ENCODE measurements at places on chromosomes 7 and 10.

- DNase-seq: no peak
Observed at GRCh38 chr7:93165447-93165846, 17.3 kb upstream of the SAMD9L start.

DNA sequence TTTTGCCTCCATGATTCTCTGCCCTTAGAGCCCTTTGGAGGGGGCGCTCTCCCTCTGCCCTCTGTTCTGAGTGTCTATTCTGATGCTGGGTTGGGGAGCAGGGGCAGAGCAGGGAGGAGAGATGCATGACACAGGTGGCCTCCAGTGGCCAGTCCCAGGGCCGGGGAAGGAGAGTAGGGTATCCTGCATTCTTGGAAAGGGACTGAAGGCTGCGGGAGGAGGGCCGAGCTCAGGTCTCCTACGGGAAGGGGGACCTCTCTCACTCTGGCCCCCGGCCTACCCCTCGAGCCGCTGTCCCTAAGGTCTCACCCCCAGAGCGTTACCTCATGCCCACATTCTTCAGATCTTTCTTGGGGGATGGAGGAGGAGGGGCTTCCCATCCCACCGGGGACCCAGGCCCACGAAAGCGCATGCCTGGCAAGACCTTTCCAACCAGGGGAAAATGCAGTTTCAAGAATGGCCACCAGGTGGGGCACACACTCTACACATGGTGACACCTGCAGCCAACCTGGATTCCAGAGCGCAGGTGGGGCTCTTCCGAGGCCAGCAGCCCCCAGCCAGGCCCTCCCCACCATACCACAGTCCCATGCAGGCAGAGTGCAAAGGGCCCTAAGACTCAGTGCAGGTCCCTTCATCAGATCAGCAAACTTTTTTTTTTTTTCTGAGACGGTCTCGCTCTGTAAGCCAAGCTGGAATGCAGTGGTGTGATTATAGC is 86.4 kb downstream of the MYL10 start:
- peak; percentile 91 for DNase-seq

GRCh38 chr10:46555713-46556514 is 544 bp downstream of the GPRIN2 start:
- peak; percentile 75 for DNase-seq

DNA sequence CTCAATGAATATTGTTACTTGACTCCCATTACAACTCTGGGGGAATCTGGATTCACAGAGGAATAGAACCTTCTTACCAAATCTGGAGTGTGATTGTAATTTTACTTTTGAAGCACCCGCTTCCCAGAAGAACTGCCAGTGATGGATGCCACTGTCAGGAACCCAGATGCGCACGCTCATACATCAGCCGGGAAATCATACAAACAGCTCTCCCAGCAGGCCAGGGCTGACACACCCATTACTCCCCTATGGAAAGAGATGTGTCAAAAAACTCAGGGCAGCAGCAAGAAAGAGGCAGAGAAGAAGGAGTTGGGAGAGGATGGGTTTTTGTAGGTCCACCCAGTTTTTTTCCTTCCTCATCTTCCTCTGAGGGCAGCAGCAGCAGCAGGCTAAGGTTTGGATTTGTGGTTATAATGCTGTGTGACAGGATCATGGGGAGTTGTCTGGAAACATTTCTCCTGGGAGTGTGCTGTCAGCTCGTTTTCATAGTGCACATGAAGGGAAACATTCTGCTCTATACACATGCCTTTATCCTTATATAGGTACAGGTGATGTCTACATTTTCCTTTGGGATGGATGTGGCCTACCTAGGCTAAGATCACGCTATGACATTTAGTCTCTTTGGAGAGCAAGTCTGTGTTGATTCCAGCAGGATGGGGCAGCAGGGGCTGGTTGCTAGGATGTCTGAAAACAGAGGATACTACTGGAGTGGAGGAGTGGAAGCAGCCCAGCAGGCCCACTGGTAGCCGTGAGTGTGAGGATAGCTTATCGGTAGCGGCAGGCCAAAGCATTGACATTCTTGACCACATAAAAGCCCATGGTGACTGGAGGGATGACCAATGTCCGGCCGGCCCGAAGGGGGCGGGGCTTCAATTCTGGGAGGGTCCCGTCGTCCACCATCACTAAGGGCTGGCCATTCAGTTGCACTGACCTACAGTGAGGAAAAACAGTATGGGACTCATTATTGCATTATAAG is 12.4 kb upstream of the HPS1 start:
- DNase-seq: no peak

GRCh38 chr7:31358467-31358866 is 17.9 kb upstream of the NEUROD6 start:
- no peak for DNase-seq

DNA sequence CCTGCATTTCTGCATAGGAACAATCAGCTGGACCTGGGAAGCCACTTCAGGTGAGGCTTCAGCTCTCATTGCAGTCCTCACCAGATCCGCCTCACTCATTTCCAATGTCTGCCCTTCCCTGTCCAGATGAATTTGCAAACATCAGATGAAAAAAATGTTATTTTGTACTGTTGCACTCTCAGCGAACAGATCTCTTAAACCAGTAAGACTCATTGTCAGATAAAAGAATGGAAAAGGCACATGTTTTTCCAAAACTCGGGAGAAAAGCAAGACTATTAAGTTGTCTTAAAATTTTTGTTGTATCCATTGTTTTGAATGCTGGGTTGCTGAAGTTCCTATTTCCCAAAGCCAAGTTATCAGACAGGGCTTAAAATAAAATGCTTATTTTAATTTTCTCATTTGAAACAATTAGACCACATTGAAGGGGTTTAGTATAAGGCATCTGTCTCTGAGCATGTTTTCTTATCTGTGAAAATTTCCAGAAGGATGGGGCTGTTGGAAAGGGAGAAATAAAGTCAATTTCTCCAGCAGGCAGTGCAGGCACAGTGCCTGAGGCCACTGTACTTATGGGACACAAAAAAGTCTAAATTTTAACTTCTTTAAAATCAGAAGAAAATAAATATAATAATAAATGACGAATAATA is 396.8 kb downstream of the KCNMA1 start:
- no peak for DNase-seq

GRCh38 chr10:91551856-91552255 is 81.0 kb downstream of the PPP1R3C start:
- DNase-seq: peak; percentile 62

- DNase-seq: no peak
Observed at GRCh38 chr7:131370523-131370968, 42.9 kb downstream of the MKLN1 start.

- no peak for DNase-seq
Observed at GRCh38 chr10:99369126-99369525, 40.0 kb downstream of the CNNM1 start.

GRCh38 chr10:32111585-32111984 is 55.4 kb upstream of the KIF5B start:
- no peak for DNase-seq

GRCh38 chr7:112573302-112574039 is 92.7 kb downstream of the LSMEM1 start:
- DNase-seq: no peak

DNA sequence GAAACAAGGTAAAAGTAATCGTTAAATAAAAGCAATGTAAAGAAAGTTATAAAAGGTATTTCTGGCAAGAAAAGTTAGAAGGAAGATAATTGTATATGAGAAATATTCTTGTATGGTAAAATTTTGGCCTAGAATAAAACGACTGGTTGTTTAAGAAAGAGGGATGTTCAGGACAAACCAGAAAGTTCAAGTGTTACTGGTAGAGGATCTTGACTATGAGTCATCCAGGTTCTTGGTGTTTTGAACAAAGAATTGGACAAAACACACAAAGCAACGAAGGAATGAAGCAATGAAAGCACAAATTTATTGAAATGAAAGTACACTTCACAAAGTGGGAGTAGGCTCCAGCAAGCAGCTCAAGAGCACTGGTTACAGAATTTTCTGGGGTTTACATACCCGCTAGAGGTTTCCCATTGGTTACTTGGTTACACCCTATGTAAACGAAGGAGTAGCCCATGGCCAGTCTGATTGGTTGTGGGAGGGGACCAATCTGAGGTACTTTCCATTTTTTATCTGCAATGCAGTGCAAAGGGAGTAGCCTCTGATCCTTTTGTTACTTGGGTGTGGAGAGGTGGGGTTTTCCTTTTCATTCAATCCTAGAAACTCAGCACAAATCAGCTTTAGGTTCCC is 22.4 kb upstream of the GARS1 start:
- no peak for DNase-seq

DNA sequence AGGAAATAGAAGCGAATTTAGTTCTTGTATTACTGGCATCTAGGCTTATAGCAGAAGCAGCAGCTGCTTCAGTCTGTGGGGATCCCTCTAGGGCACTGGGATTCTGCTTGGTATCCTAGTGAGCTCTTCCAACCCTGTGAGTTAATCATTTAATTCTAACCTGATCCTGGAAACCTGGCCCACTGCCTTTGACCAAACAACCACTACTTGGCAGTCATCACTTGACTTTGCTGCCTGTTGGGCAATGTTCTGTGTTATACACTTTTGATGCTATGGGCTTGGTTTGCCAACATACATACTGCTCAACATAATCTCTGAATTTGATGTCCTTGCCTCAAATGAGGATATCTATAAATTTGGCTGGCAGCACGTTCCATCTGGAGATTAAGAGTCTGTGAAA is 813.4 kb downstream of the ANKRD7 start:
- no peak for DNase-seq

DNA sequence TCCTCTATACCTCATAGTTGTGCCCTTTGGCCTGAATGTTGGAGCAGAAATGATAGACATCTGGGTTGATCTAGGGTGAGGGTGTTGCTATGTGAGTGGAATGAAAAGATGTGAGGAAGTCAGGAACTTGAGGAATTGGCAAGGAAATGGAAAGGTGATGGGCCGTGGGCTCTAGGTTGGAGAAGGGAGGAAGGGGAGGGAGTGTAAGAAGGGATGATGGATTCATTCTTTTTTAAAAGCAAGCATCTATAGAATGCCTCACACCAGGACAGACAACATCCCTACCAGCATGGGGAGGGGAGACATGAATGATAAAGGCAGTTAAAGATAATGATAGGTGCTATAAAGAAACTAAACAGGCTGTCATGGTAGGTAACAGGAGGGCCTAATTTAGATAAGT is 168.1 kb downstream of the WNT2 start:
- DNase-seq: no peak

GRCh38 chr7:123847868-123848267 is 2.9 kb downstream of the HYAL4 start:
- DNase-seq: no peak

DNA sequence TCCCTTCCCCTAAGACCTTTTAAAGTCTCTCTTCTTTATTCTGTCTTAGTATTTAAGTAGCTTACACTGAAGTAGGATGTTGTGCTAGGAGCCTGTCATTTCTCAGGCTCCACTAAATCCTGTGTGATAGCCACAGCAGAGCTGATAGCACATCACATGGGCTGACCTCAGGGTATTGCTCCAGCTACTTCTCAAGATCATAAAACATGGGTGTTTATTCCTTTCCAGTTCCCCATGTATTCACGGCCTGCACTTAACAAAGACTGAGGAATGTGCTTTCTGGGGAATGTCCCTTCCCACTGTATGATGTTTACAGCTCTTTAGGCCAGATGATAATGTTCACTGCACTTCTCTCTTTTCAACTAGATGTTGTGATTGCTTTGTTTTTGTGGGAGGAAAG is 1086.8 kb downstream of the KCNMA1 start:
- DNase-seq: no peak

GRCh38 chr10:77031531-77032187 is 605.9 kb downstream of the KCNMA1 start:
- DNase-seq: no peak

DNA sequence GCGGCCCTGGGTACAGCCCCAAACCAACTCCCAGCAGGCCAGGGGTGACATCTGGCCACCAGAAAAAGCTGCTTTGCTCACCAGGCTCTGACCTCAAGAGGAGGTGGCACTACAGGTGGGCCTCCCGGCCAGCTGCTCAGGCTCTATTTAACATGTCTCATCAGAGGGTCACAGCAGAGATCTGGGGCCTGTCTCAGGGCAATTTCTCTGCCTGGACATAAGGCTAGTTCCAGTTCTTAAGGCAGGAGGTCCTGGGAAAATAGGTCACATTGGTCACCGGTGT is 88.6 kb downstream of the GFRA1 start:
- no peak for DNase-seq

DNA sequence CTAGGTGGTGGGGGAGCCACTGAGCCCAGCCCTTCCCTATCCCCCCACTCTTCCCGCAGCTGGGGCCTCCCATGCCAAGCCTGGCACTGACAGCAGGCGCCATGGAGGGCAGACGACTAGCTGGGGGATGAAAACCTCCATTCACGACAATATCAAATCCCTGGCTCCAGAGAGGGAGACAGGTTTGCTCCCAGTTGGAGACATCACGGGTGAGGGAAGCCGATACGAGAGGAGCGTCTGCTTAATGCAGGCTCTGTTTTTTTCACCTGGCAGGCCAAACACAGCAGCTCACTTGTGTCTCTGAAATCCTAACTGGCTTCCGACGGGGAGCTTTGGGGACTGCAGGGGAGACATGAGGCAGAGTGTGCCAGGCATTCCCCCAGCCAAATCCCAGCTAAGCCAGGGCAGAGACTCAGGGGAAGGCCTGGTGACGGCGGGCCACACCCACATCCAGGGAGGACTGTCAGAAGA is 307.4 kb upstream of the ZMIZ1 start:
- DNase-seq: no peak

GRCh38 chr7:45514944-45515343 is 59.2 kb upstream of the ADCY1 start:
- DNase-seq: no peak

- DNase-seq: no peak
Observed at GRCh38 chr10:110277591-110277990, 27.1 kb downstream of the SMNDC1 start.

DNA sequence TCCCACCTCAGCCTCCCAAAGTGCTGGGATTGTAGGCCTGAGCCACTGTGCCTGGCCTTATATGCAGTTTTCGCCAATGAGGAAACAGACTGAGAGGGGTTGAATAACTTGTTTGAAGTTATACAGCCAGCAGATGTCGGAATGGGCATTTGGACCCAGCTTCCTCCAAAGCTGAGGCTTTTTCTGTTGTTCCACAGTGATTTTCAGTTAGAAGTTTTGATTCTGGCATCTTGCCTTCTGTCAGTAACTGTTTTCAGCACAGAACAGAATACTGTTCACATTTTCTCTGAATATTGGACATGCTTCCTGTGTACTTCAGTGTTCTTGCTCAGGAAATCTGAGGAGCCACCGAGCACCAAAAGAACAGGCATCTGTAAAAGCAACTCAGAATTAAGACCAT is 287.2 kb downstream of the CAMK1D start:
- DNase-seq: no peak

GRCh38 chr10:18261768-18262231 is 121.6 kb downstream of the CACNB2 start:
- DNase-seq: no peak

All from nephron progenitor cell (in vitro differentiated cells).